Umbilical cord (tissue), 2 donors: ENCODE measurements at places on chromosomes 6 and 20.

GRCh38 chr20:36010825-36011224 is 42.4 kb downstream of the CNBD2 start:
- DNase-seq, result no peak

- DNase-seq, result no peak
These were observed 2.7 kb upstream of the COL9A3 start for GRCh38 chr20:62814060-62814708.

DNA sequence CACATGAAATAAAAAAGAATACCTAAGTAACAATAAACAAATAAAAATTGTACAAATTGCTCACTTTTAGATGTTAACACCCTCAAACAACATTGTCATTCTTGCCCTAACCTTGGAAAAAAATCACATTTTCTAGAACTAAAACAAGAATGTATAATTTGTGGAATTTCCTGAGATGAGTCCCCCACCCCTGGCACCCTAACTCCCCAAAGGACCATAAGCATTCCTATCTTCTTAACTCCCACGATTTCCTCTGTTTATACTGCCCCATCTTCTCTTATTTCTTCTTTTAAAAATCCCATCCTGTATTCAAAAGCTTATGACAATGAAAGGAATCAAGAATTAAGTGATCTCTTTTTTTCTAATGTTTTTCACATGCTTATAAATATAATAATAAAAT is 70.9 kb downstream of the IBTK start:
- DNase-seq, result no peak

DNA sequence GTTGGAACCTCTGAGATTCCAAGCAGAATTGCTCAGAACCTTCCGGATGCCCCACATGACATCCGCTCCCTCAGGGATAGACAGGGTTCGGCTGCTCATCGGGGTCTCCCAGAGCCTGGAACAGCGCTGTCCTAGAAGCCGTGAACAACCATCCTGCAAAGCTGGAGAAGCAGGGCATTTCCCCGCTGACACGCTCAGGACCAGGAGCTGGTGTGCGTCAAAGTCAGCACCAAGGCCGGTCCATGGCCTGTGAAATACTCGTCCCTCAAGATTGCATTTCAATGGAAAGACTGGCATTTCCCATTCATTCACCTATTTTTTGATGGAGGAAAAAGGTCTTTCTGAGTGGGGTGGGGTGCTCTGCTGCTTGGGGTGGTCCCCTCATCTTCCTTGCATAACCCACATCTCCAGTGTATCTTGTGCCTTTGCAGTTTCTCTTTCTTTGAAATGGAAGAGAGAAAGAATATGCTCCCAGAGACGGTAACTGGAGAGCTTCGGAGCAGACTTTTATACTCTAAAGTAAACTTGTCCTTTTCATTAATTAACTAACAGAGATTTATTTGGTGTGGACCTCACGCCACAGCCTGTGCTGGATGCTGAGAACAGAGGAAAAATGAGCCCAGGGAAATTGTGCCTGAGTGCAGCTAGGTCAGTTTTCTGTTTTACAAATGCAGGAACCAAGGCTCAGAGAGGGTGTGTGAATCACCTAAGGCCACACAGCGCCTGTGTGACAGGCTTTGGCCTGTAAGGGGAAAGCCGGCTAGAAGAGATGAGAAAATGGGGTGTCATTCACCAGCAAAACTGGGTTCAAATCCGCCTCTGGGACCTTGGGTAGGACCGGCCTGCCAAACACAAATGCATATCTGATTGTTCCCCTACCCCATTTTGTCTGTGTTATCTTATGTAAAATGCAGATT is 52.4 kb downstream of the RBM38 start:
- peak; percentile 30 for DNase-seq

DNA sequence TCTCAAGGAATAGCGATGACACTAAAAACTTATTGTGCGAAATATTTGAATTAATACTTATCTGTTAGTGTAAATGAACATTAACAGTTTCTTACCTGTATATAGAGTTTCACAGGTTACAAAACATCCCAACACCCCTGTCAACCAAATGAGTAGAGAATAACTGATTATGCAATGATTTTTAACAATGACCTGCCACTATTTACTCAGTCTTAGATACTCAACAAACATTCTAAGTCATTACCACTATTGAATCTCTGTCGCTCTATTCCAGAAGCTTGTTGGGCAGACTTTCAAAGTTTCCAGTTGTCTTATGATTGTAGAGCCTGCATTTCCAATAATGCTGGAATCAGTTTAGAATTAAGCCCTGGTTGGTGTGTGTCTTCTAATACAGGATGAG is 85.5 kb downstream of the RNF182 start:
- DNase-seq, result no peak

GRCh38 chr6:21048047-21048446 is 513.8 kb downstream of the CDKAL1 start:
- no peak for DNase-seq

DNA sequence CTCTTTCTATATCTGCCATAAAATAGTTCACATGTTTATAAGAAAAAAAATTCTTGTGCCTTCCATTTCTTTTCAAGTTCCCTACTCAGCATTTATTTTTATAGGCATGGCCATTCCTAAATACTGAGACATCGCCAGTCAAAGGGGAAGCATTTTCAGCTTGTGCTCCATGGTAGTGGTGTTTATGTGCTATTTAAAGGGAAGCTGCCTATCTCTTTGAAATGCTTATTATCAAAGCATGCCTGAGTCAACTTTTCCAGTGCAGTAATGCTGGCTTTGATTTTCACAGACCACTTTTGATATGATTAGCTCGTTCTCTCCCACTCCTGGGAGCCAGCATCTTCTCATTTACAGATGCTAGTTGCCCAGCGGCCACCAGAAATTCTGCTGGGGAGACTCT is 124.1 kb upstream of the RIN2 start:
- DNase-seq, result peak; percentile 88

DNA sequence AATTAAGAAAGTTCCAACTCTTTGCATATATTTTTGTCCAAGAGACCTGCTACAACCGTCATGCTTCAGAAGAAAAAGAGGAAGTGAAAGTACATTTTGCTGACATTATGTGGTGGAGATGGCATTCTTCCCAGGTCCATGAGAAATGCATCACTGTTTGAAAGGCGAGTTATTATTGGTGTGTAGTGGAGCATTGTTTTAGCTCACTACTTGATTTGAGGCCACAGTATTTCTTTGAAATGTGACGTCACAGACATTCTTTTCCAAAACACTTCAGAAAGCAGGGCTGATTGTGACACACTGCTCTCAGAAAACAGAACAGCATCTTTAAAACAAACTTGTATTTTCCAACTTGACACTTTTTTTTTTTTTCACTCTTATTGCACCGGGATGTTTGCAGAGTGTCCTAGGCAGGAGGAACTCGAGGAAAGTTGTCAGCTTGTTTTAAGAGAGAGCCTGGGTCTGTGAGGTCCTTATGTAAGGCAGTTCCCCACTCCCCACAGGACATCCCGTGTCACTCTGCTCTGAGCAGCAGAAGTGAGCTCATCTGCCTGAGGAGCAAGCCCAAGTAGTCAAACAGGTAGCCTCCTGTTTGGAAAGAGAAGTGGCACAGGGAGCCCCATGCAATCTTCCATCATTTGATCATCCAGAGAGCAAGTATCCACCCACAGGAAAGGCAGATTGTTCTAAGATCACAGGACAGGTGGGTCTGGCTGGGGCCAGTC is 1.1 kb downstream of the SPTLC3 start:
- DNase-seq, result peak; percentile 86
